ENCODE measurements at places on chromosomes 11 and 22.

GRCh38 chr22:49462795-49463194, 364.9 kb downstream of the BRD1 start:
- DNase-seq = no peak

GRCh38 chr11:44833877-44834452, 107.2 kb downstream of the TSPAN18 start:
- DNase-seq = no peak

GRCh38 chr11:14894657-14895598, 2.9 kb upstream of the CYP2R1 start:
- peak; percentile 63 for DNase-seq

DNA sequence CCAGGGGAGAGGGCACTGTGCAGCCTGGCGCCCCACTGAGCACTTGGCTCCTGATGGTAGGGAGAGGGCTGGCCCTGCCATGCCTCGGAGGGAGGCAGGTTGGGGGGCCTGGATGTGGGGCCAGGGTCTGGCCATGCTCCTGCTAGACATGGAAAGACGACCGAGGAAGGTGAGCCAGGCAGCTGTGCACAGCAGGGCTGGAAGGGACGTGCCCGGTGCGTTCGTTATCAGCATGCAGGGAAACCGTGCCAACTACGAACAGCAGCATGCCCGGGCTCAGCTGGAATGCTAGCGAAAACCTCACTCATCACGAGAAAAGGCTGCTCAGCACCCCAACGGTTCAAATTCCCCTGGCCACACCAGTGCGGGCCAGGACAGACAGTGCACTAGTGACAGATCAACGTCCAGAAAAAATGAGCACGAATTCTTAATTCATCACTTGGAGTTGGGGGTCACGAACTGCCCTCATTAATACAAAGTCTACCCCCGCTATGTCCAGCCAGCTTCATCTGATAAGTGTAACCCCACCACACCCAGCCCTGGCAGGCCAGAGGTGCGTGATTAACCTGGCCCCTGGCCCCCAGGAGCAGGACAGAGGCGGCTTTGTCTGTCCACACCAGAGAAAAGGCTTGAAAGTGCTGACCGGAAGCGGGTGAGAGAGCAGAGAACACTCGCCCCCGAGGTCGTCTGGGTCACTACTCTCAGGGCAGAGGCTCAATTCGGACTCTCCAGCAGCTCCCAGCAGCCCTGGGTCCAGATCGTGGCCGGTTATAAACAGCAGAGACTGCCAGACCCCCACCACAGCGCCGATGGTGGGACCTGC, 84.2 kb downstream of the CELSR1 start:
- no peak for DNase-seq

- DNase-seq = no peak
Measured at GRCh38 chr11:18135308-18135707, 2.9 kb downstream of the MRGPRX3 start.

GRCh38 chr11:134071766-134072402, 3.0 kb downstream of the JAM3 start:
- peak; percentile 66 for DNase-seq

- no peak for DNase-seq
Measured at GRCh38 chr11:135019899-135020298, 607.9 kb upstream of the B3GAT1 start.

DNA sequence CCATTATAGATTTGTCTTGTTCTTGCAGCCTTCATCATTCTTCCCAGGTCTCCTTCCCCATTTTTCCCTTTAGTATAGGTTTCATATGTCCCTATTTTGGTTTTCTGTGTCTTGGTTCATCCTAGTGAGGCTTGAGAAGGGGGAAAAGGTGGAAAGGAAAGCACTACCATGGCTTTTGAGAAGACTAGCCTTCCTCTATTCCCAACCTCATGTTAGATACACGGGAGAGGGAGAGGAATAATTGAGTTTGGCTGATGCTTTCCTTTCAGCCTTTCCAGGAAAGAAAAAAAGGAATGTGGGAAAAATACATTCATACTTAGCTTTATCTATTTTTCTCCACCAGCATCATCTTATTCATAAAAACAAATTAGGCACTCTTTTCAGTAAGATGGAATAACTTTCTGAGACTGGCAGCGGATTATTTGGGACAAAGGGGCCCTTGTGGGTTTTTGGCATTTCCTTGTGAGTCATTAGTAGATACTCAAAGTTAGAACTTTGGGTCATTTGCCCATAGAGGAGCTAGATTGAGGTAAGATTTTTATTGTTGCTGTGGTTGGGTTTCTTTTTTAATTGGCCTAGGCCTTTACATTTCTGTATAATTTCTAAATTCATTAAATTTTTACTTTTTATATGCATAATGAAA, 23.8 kb downstream of the CAPRIN1 start:
- peak; percentile 83 for DNase-seq

DNA sequence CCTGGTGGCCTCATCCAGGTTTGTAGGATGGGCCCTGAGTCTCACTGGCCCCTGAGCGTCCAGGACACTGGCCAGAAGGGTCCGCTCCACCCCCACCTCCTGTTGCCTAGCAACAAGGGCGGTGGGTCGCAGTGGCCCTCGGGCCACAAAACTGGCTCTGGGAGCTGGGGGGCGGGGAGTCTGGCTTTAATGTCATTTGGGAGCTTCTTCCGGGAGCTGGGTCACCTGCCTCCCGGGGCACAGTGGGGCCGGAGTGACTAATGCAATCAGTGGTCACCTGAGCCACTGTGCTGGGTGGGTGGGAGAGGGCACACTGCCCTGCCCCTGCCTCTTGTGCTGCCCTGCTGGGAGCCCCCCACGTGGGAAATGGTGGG, 2.6 kb downstream of the TH start:
- no peak for DNase-seq

GRCh38 chr11:74278103-74278502, 33.3 kb downstream of the P4HA3 start:
- no peak for DNase-seq

DNA sequence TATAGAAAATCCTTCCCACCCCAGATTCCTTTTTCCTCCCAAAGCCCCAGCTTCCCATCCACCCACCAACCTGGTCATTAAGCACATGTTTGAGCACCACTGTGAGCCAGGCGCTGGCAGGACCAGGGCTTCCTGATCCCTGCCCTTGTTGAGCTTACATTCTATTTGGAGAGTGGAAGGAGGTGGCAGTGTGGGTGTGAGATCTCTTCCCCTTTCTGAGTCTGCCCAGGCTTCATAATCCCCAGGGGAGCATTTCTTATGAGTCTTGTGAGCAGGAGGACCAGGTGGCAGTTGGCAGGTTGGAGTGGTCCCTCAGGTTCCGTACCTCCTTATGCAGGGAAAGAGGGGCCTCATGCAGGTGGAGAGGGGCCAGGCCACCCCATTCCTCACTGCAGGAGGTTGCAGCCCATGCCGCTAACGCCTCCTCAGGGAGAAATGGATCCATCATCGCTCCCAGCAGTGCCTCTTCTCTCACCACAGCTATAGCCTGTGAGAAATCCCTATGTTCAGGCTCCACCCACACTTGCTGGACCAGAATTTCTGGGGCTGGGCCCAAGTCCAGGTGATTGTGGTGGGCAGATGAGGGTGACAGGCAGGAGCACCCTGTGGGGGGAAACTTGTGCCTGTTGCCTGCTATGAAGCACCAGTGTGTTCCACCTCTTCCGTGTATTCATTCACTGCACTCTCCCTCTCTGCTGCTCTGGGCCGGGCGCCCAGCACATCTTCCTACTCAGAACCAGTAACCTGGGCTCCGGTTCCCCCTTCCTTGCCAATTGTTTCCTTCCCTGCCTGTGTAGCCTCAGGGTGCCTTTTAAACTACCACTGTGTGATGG, 23.5 kb downstream of the UBE2L3 start:
- DNase-seq = no peak

GRCh38 chr11:105700271-105700670, 90.4 kb downstream of the GRIA4 start:
- no peak for DNase-seq

DNA sequence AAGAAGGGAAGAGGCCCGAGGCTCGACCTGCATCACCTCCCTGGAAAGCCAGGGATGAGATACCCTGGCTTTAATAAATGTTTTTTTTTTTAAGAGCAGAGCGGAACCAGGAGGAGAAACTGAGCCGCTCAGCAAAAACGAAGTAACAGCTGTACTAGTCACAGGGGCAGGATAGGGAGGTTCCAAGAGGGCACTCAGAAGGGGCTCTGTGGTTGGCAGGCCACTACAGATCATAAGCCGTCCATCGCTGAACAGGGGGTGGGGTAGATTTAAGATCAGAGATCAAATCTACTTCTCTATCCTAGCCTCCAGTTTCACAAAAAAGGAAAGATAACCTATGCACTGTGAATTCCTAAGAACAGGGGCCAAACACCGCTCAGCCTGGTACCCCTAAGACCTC, 625 bp downstream of the EIF3D start:
- peak; percentile 31 for DNase-seq

DNA sequence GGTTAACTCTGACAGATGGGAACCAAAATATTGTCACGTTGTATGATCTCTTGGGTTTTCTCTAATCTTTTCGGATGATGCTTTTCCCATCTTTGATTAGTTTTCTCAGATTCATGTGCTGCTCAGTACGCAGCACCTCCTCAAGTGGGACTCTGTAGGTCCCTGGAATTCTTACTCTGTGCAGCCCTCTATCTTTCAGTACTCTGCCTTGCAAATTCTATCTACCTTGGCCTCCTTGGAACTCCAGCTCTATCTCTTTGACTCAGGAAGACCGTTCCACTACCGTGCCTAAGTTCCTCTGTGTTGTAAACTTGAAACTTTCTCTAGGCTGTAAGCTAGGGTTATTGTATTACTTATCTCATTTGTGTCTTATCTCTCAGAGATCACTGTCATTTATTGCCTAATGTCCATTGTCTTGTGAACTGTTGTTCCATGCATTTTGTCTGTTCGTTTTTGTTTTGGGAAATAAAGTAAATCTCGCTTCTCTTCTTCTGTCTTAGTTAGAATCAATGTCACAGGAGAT, 20.1 kb upstream of the CHORDC1 start:
- DNase-seq = no peak

GRCh38 chr22:43639228-43639948, 172.7 kb downstream of the EFCAB6 start:
- DNase-seq = no peak

DNA sequence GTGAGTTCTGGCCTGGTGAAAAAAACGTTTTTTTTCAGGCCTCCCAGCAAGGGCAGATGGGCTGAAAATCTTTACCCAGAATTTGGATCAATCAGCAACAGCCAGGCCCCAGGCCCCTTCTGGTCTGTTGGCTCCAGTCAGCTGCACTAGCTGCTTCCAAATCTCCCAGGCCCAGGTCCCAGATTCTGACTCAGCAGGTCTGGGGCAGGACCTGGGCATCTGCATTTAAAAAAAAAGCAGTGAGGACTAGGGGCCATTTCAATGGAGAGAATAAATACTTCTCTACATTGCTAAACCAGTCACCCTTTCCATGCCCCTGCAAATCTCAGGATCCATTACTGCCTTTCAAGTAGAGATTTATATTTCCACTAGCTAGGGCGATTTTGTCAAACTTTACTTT, 4.3 kb downstream of the SLC15A3 start:
- DNase-seq = no peak

DNA sequence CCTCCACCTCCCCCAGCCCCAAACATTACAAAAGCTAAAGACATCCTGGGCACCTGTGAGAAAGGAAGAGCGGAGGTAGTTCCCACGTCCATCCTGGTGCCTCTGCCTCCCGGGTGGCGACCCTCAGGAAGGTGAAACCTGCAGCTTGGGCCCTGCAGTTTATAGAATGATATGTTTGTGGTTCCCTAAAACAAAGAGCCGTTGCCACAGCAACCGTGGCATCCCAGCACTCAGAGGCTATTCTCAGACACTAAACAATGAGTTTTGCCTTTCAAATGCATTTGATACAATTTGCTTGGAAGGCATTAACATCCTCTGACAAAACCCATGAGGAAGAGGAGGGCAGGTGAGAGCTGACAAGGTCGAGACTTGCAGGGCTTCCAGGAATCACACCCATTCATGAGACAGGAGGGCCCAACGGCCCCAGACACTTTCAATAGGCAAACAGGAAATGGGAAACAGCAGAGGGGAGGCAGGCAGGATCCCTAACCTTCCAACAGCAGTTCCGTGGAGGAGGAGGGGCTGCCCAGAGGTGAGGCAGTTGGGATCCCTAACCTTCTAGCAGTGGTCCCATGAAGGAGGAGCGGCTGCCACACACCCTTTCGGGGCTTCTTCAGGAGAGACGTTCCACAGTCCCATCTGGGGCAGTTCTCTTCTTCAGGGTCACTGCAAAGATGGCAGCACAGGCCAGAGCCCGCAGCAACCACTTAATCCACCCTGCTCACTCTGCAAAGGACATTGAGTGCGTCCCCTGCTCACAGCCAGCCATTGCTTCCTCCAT, 379.2 kb downstream of the SHANK2 start:
- DNase-seq = no peak
